ENCODE measurements at places on chromosomes 7 and 10. TPM values are rescaled to one million over a fixed set of nuclear protein-coding genes. Genes with fewer than 3 reads are reported as not detected.

CYP2C19 gene
- 0.69 TPM for total RNA-seq

PHKG1 gene
- 8.9 TPM for total RNA-seq

POMZP3 gene
- 3.7 TPM for total RNA-seq

GRM3 gene
- 0.20 TPM for total RNA-seq

GIMAP6 gene
- total RNA-seq = 8.0 TPM

CPEB3 gene
- 2.6 TPM for total RNA-seq

REPIN1 gene
- total RNA-seq = 21.1 TPM

All from skin of body (tissue), 3 donors.